ENCODE measurements at places on chromosomes 6 and 20.
A peak's percentile ranks its signal among the peaks of the same experiment; 100 is the strongest.

DNA sequence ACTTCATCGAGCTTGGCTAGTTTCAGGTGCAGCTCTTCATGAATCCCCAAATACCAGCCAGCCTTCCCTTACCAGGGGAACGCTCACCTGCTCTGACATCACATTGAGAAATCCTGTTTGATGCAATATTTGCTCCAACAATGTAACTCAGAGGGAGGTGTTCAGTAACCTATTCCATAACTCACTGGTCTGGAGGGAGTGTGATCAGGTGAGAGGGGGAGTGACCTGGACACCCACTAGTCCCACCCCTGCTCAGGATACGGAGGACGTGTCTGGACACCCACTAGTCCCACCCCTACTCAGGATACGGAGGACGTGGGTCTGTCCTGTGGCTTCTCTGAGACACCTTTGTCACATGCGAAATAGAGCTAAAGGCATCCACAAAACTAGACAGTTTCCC, 70.3 kb downstream of the HUS1B start:
- DNase-seq: no peak

- DNase-seq: no peak
These were observed 41.8 kb upstream of the GABRR1 start for GRCh38 chr6:89258912-89259311.

DNA sequence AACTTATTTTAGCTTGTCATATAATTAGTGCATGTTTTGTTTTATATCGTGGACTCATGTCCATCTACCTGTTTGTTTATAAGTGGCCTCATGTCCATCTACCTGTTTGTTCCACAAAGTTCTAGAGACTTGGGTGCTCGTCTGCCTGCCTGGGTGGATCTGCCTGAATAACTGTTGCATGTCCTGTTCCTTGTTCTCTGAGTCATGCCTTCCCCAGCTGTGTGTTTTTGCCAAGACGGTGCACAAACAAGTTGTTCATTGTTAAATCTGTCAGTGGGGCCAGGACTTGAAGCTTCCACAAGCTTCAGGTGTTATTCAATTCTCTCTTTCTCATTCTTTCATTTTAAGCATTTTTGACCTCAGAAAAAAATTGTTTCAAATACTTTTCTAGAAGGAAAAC, 358.0 kb upstream of the CITED2 start:
- DNase-seq: no peak

GRCh38 chr6:17703256-17703694, 3.5 kb downstream of the NUP153 start:
- no peak for DNase-seq

DNA sequence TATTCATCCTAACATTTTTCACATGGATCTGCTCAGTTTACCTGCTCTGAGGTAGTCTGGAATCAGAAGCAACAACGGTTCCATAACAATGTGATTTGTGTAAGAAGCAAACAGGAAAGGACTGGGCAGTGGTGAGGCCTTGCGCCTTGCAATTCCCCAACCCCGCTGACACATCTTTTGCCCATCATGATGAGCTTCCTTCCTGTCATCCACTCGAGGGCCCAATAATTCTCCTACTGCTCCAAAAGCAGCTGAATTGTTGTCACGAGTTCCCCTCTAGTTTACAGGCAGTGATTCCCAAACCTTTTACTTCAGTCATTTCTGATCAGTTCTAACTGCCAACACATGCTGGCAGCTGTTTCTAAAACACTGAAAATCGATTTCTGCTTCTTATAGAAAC, 22.9 kb downstream of the STX7 start:
- no peak for DNase-seq

DNA sequence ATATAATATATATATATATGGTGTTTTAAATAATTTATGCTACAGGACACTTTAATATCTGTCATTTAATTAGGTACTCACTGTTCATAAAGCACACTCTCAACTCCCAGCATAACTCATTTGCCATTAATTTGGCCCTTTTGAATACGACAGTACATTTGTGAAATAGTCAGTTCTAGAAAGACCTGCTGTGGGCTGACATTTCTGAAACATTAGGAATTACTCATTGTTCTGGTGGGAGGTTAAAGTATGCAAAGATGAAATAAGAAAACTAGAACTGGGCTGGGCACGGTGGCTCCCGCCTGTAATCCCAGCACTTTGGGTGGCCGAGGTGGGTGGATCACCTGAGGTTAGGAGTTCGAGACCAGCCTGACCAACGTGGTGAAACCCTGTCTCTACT, 497.5 kb downstream of the UTRN start:
- DNase-seq: no peak

DNA sequence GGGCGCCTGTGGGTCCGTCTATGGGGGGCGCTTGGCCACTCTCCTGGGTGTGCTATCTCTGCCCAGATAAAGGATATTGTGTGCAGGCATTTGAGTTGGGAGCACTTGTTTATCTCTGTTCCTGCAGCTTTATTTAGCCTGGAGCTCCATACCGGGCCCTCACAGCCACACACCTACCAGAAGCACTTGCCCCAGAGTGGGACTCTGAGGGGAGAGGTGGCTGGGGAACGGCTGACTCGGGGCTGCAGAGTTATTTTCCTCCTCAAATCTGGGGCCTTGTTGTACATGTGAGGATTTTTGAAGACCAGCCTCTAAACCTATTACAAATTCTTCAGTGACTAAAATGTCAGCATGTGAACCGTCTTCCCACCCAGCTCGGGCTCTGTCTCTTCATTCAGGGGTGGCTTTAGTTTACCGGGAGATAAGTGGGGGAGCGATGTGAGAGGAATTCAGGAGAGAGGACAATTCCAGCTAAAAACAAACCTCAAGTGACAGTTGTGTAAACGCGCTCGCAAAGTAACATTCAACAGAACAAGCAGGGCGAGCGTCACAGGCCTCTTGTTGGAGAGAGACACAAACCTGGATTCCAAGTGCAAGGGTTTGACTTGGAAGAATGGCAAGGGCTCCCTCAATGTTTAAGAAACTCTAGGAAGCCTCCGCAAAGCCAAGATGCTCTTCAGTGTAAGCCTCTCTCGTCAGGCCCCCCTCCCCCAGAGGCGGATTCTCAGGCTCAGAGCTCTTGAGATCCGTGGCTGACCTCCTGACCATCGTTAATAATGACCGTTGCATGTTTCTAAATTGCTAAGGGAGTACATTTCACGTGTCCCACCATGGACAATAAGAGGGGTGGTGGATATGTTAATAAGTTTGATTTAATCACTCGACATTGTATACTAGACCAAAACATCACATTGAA, 548.9 kb downstream of the QKI start:
- no peak for DNase-seq

DNA sequence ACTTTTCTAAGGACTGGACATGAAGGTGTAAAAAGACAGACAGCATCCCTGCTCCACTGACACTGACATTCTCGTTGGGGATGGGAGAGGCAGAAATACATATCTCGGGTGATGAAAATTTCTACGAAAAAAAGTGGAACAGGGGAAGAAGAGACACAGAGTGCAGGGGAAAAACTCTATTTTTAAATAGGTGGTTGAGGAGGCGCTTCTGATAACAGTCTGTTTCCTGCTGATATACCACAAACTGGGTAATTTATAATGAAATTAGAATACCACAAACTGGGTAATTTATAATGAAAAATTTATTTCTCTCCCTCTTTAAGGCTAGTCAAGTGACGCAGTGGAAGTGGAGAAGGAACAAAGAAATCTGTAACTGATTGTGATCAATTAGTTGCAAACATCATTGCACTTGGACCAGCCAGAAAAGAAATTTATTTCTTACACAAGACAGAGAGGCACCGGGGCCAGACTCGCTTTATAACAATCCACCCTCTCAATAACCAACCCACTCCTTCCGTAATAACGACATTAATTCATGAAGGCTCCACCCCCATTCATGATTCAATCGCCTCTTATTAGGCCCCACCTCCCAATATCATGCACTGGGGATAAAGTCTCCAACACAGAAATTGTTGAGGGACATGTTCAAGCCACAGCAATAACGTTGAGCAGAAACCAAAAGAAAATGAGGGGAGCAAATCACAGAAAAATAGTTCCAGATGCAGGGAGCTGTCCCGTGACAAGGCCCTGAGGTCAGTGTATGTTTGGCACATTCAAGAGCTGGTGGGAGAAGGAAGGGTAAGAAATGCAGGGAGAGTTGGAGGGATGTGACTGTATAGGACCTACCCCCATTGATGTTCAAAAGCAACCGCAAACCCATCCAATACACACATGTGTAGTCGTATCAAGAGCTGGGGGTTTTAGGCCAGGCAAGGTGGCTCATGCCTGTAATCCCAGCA, 6.6 kb upstream of the SRSF6 start:
- DNase-seq: no peak

DNA sequence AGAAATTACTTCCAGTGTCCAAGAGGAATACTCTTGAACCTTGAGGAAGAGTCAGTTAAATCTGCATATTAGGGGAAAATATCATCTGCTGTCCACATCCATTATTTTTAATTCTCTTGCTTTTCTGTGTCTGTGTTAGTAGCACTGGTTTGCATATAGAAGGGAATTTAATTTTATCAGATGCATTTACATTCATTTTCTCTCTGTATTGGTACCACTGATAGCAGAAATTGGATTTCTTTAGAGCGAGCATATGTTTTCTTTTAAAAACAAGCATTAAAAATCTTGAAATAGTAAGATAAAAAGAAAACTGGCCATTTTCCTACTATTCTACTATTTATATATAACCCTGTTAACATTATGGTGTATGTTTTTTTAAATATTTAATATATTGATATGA, 83.8 kb downstream of the KIZ start:
- no peak for DNase-seq

DNA sequence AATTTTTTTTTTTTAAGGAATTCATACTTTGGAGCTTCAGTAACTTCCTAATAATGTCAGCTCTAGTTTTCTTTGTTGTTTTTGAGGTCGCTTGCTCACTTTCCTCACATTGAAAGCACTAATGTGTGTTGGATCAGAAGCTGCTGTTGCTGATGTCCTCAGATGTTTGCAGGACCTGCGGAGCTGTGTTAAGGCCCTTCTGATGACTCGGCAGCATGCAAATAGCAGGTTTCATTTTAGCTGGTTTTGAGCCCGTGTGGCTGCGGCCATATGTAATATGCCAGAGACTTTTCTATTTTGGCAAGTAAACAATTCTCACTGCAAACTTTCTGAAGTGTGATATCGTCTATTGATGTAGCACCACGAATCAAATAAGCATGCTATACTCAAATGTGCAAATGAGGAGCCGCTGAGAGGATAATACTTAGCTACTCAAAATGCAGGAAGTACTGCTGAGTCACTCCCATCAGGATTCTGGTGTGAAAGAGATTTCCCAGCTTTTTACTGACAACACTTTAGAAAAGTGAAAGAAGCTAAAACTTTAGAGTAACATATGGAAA, 187.8 kb downstream of the SASH1 start:
- no peak for DNase-seq

DNA sequence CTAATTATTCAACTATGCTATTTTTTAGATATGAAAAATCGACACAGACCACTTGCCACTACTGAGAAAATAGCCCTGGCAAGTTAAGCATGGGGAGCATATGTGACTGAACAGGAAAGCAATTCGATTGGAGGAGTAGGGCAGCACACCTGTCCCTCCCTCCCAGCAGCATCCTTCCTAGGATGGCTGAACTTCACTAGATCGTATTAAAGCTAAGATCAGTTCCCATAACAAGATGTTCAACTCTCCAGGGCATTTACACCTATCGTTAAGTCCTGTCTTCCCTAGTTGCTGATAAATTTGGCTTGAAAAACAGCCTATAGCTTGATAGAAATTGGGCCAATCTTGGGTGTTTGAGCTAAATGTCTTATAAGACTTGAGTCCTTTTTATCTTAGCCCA, 7.0 kb downstream of the PPP1R10 start:
- no peak for DNase-seq

- no peak for DNase-seq
These were observed 9.8 kb upstream of the RPS21 start for GRCh38 chr20:62377064-62377461.

GRCh38 chr6:54481091-54481490, 172.8 kb downstream of the TINAG start:
- no peak for DNase-seq

- no peak for DNase-seq
These were observed 1.4 kb upstream of the CLPSL2 start for GRCh38 chr6:35775031-35775430.

GRCh38 chr6:73580247-73581149, 59.7 kb upstream of the EEF1A1 start:
- DNase-seq: peak; percentile 77

GRCh38 chr20:32990426-32990825, 13.8 kb downstream of the SUN5 start:
- no peak for DNase-seq

GRCh38 chr6:43298565-43299337, 691 bp downstream of the SLC22A7 start:
- no peak for DNase-seq

GRCh38 chr6:138500867-138501446, 1.7 kb upstream of the NHSL1 start:
- DNase-seq: no peak

DNA sequence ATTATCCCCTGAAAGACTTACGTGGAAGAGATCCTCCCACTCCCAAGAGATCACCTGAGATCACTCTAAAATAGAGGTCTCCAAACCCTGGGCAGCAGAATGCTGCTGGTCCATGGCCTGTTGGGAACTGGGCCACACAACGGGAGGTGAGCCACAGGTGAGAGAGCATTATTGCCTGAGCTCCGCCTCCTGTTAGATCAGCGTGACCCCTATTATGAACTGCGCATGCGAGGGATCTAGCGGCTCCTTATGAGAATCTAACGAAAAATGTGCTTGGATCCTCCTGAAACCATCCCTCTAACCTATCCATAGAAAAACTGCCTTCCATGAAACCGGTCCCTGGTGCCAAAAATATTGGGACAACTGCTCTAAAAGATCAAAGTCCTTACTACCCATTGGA, 1057.4 kb downstream of the EPHA7 start:
- no peak for DNase-seq

GRCh38 chr6:166952121-166952520, 4.2 kb downstream of the RNASET2 start:
- no peak for DNase-seq

DNA sequence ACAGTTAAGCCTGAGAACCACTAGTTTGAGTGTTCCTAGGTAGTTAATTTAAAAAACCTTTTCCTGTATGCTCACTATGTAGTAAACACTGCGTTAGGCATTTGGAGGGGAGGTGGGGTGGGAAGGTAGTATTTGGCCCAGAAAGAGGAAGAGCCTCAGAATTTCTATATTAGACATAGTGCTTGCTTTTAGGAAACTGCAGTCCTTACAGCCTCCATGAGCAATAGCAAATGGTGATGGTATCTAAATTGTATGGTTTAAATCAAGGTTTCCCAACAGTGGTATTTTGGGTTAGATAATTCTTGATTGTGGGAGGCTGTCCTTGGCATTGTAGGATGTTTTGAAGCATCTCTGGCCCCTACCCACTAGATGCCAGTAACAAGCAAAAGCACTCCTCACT, 61.5 kb upstream of the RIPOR2 start:
- DNase-seq: no peak

- no peak for DNase-seq
These were observed 28.9 kb downstream of the UTRN start for GRCh38 chr6:144314003-144314485.

DNA sequence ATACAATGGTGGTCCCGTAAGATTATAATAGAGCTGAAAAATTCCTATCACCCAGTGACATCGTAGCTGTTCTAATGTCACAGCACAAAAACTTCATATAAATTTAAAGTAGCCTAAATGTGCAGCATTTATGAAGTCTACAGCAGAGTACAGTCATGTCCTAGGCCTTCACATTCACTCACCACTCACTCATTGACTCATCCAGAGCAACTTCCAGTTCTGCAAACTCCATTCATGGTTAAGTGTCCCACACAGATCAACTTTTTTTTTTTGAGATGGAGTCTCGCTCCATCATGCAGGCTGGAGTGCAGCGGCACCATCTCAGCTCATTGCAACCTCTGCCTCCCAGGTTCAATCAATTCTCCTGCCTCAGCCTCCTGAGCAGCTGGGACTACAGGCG, 20.9 kb upstream of the KCNG1 start:
- DNase-seq: no peak

All from activated CD8-positive, alpha-beta memory T cell treated with anti-CD3 and anti-CD28 coated beads, Interleukin-2, amount 50 U/mL, for 4 hours (primary cell).